ENCODE measurements at places on chromosomes 13 and 19. TPM values are rescaled to one million over a fixed set of nuclear protein-coding genes. Genes with fewer than 3 reads are reported as not detected.

The IL12RB1 gene
- not detected for total RNA-seq

The TPTE2 gene
- total RNA-seq, result 0.24 TPM

The PPP1R13L gene
- total RNA-seq, result 118 TPM

The SIRT6 gene
- 34.2 TPM for total RNA-seq

The GARIN5A gene
- 7.7 TPM for total RNA-seq

The ZNF229 gene
- 6.6 TPM for total RNA-seq

The CD70 gene
- total RNA-seq, result not detected

The CYP2A6 gene
- total RNA-seq, result 0.42 TPM

The UNC13A gene
- 0.54 TPM for total RNA-seq

The ZNF112 gene
- 5.8 TPM for total RNA-seq

The STRN4 gene
- 144 TPM for total RNA-seq

The VSTM1 gene
- total RNA-seq, result not detected

The POU4F1 gene
- total RNA-seq, result not detected

The LCP1 gene
- 5.5 TPM for total RNA-seq

The CGB3 gene
- total RNA-seq, result not detected

The PCP2 gene
- 2.7 TPM for total RNA-seq

The OR4F17 gene
- total RNA-seq, result not detected

The ZNF296 gene
- total RNA-seq, result 3.4 TPM

The TTC9B gene
- not detected for total RNA-seq

The GJB2 gene
- 5.9 TPM for total RNA-seq

The TSHZ3 gene
- 0.63 TPM for total RNA-seq

The ZNF525 gene
- 3.2 TPM for total RNA-seq

The SYT5 gene
- total RNA-seq, result 0.53 TPM

The ZNF132 gene
- not detected for total RNA-seq

The HOMER3 gene
- total RNA-seq, result 62.7 TPM

The CLDND2 gene
- 0.45 TPM for total RNA-seq

The CLEC17A gene
- not detected for total RNA-seq

The IFNL1 gene
- total RNA-seq, result not detected

The SPC24 gene
- total RNA-seq, result 127 TPM

The SLITRK6 gene
- total RNA-seq, result not detected

All from cardiac muscle cell (in vitro differentiated cells and primary cell).